ENCODE measurements at places on chromosomes 12 and 14. TPM values are rescaled to one million over a fixed set of nuclear protein-coding genes. Genes with fewer than 3 reads are reported as not detected.

DNA sequence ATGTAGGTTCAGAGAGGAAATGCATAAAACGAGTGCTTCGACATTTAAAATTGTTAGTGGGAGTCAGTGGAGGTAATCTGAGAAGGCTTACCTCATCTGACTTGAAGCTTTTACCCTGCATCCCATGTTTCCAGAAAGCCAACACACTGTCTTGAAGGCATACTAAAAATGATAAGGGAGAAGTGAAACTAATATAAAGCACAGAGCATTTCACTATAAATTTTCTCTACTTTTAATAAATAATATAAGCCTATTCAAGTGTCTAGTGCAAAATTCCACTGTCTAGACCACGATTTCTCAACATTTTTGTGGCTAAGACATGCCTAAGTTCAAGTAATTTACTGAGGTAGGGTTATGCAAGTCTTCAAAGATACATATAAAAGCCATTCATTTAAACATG lies 29.1 kb upstream of the CDKL1 start:
- DNase-seq, result peak; percentile 26

DNA sequence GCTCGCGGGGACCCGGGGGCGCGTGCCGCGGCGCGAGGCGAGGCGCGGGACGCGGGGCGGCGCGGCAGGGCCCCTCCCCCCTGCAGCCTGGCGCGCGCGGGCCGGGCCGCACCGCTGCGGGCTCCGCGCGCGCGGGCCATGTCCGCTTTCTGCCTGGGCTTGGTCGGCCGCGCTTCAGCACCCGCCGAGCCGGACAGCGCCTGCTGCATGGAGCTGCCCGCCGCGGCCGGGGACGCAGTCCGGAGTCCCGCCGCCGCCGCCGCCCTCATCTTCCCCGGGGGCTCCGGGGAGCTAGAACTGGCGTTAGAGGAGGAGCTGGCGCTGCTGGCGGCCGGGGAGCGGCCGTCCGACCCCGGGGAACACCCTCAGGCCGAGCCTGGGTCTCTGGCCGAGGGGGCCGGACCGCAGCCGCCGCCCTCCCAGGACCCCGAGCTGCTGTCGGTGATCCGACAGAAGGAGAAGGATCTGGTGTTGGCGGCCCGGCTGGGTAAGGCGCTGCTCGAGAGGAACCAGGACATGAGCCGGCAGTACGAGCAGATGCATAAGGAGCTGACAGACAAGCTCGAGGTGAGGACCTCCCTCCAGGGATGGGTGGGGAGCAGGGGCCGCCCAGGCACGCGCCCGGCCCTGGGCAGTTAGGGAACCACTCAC lies 820 bp downstream of the BICDL1 start:
- DNase-seq, result peak; percentile 86

- no peak for DNase-seq
These were observed 188.2 kb upstream of the FRMD6 start for GRCh38 chr14:51463461-51463860.

The TMPRSS12 gene
- 0.03 TPM for polyA plus RNA-seq

The TAS2R20 gene
- polyA plus RNA-seq, result 2.8 TPM
